ENCODE measurements at places on chromosomes 1 and 21.

DNA sequence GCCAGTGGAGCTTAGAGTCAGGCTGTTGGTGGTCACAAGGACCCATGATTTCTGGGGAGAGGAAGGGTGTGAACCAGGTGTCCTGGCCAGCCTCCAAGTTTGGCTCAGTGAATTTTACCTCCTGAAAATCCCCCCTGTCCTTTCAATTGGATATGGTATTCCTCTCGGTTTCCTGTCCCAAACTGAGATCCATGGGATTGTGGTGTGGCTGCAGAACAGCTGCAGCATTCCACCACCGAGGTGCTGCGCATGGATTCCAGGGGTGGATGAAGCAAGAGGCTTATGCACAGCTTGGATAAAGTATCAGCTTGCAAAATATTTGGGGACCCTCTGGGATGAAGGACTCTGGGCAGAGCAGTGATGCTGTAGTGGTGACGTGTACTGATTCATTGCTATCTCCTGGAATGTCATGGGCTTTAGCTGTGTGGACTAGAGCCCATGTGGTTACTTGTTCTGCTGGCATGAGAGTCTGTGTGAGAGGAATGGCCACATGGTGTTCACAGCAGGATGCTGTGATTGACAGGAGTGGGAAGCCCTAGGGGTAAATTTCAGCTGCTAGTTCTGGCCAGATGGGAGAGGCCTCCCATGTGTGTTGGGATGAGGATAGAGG, 148.7 kb upstream of the SPAG17 start:
- no peak for DNase-seq

GRCh38 chr1:29641921-29642320, 405.6 kb downstream of the PTPRU start:
- DNase-seq, result no peak

GRCh38 chr21:42467140-42467983, 28.7 kb downstream of the RSPH1 start:
- DNase-seq, result peak; percentile 27

DNA sequence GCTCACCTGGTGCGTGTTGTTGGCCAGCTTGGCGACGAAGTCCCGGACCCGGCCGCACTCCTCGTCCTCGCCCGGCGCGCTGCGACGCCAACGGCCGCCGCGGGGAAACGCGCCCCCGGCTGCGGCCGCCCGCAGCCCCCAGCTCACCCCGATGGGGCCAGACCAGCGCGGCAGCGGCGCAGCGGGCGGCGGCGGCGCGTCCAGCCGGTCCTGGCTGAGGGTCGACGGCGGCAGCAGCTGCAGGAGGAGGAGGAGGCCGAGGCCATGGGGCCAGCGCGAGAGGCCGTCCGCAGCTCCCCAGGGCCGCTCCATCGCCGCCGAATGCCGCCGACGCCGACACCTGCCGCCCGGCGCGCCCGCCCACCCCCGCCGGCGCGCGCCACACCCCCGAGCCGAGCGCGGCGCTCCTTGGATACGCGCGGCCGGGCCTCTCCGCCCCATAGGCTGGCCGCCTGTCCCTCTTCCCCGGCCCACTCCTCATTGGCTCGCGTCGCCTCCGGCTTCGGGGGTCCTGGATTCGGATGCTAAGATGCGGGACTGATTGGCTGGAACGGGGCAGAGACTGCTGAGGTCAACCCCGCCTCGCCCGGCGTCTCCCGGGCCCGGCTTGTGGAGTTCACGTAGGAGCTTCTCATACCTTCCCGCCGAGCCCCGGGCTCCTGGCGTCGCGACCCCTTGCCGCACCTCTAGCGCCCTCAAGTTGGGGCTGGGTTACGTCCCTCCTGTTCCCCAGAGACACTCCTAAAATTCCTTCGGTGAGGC, at the start of gene SORT1:
Gene SORT1, minus strand, starts transcription at position 338 of the 762 bp plus-strand sequence. Its CDS starts 26 bp downstream, at position 312.
- DNase-seq, result peak; percentile 89

GRCh38 chr1:99580451-99580850, 65.5 kb upstream of the PALMD start:
- no peak for DNase-seq

GRCh38 chr1:168725831-168726230, 3.2 kb downstream of the DPT start:
- DNase-seq, result no peak

GRCh38 chr1:2973601-2974593, 47.4 kb upstream of the ACTRT2 start:
- DNase-seq, result no peak

DNA sequence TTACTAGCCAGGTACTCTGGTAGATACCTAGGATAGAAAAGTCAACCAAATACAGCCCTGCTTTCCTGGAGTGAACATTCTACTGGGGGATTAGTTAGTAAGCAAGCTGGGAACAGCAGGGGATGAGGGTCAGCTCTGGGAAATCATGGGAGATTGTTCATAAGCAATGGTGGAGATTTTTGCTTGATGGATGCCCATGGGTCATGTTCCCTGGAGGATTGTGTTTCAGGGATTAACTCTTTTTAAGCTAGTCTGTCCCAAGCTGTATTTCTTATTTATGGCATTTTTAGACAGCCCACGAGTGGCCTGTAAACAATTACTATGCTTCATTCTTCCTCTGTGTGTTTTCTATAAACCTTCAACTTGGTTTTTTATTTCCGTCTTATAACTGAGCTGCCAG, 18.9 kb downstream of the CACHD1 start:
- DNase-seq, result no peak

Measured in AG08396 (cell line).